ENCODE measurements at places on chromosomes 7 and 10.

DNA sequence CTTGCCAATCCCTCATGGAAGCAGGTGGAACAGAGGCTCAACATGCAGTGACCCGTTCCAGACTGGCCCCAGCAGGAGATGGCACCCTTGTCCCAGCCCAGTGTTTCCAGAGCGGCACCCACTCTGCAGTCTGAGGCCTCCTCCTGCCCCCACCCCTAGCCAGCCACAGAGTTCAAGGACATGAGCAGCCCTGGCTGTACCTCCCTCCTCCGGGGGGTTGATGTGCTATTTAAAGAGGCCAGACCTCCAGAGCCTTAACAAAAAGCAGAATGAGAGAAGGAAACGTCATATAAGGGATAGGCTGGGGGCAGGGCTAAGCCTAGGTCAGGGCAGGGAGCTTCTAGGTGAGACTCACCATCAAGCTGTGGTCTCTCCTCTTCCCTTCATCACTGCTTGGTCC lies 115.7 kb upstream of the NANOS1 start:
- DNase-seq = no peak

DNA sequence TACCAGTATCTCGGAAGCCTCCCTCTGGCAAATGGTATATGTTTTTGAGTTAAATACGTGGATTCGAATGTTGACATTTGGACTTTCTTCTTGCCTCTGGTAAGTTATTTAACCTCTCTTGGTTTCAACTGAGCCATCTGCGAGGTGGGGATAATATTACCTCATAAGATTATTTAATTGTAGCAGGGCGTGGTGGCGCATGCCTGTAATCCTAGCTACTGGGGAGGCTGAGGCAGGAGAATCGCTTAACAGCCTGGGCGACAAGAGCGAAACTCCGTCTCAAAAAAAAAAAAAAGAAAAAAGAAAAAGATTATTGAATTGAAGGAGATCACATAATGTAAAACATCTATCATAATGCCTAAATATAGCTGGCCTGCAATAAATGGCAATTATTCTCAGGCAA lies 396 bp upstream of the TAF5 start:
- DNase-seq = no peak

- DNase-seq = peak; percentile 24
These were observed 138.1 kb downstream of the ADAM22 start for GRCh38 chr7:88071994-88072714.

DNA sequence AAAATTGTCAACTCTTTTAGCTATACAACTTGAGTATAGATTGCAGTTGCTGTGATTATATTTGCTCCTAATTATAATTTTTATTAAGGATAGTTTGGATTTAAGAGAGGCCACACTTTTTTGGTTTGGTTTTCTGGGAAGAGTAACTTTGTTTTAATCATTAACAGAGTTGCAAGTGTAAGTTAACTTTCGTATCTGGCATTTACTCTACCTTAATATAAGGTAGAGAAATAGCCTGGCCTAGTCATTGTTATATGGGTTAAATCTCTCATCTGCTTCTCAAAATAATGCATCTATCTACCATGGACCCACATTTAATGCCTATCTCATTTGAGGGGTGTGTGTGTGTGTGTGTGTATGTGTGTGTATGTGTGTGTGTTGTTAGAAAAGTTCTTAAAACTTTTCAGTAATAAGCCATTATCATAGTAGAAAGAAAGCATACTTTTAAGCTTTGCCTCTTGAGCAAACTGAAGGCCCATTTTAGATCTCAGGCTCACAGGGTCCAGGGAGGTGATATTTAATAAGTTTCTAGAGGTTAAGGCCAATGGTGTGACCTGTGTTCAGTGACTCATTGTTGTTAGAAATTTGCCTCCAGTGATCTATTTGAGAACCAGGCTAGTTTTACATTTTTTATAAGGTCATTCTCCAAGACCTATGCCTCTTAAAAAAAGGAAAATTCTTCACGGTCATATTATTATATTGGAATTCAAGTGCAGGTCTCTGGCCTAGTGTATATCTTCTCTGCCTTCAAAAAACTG lies 10.9 kb upstream of the TEX47 start:
- DNase-seq = no peak

DNA sequence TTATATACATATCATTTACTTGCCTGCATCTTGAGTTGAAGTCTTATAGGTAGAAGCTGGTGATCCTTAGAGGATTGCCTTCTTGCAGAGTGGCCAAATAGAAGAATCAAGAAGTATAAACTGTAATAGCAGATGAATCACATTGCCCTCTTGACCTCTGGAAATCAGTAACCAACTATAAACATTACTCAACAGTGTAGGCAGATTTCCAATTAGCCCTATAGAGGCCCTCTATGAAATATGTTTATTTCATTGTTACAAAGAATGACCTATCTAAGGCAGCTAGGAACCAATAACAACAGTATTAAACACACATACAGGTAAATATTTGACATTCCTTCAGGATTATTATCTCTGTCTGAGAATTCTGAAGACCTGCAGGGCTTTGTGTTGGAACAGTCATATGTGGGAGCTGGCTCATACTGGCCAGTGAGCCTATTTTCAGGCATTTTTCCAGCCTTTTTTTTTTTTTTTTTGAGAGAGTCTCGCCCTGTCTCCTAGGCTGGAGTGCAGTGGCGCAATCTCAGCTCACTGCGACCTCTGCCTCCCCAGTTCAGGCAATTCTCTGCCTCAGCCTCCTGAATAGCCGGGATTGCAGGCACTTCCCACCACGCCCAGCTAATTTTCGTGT lies 7.2 kb upstream of the SRI start:
- DNase-seq = peak; percentile 74

DNA sequence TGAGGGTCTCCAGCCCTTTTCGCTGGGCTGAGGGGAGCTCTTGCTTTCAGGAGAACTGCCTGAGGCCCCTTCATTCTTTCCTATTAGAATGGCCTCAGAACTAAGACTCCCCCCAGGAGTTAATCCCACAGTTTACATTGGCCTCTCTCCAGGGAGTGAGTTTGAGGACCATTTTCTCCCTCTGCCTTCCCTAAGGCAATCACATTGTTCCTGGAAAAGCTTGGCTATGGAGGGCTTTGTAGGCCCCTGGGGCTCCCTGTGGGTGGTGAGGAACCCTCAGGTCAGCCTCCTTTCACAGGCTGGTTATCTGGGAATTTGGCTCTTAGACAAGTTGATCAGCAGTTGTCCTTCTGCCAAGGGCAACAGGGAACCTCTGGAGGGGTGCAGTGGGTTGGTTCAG lies 343.7 kb downstream of the RPS24 start:
- DNase-seq = peak; percentile 10

- peak; percentile 80 for DNase-seq
These were observed 59.1 kb upstream of the CALD1 start for GRCh38 chr7:134720091-134720935.

GRCh38 chr7:140540136-140540777 lies 61.0 kb upstream of the MKRN1 start:
- no peak for DNase-seq

DNA sequence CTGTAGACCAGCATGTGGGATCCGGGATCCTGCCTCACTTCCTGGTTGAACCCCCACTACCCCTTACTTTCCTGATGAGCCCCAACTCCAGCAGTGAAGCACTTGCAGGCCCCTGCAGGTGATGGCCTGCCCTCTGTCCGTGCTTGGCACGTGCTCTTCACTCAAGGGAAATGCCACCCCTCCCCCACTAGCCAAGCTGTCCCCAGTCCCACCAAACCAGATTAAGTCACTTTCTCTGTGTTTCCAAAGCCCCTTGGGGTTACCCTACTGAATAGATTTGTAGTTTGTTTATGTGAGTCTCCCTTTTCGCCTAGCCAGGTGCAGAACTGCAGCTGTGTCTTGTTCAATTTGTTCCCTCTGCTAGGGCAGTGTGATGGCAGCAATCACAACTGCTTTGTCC lies 121.7 kb downstream of the WDFY4 start:
- DNase-seq = no peak

GRCh38 chr7:66330961-66331360 lies 125.8 kb downstream of the TPST1 start:
- peak; percentile 34 for DNase-seq

DNA sequence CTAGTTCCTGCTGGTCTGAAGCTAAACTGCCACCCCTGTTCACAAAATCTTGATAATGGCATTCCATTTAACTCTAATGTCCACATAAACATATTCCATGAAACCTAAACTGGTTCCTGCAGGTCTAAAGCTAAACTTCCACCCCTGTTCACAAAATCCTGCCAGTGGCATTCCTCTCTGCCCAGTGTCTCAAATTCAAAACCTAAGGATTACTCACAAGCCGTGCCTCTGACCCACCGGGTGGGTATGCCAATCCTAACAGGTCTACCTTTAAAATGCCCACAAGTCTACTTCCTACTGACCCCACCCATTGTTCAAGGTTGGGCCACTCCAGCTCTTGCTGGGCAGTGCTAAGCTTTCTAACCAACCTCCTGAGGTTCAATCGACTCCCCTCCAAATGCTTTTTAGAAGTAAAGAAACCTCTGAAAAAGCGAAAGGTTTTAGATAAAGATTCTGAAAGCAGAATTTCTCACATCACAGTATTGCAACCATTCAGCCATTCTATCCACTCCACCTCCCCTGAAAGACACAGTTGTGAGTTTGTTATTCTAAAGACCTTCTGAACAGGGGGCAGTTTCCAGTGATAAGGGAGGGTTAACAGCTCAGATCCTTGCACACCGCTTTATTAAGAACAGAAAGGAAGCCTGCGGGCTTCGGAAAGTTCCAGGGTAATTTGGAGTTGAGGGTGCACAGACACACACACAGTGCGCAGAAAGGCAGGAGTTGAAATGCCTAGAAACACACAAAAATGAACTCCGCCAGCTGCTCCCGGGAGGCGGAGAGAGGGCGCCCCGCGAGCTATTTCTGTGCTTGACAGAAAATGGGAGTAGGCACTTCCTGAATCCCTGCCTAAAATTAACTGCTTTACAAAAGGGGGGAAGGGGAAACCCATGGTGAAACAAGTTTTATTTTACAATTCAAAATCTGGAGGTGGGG lies 87.7 kb downstream of the TNS3 start:
- DNase-seq = peak; percentile 47

Measured in fibroblast of lung (primary cell).